ENCODE measurements at places on chromosomes 11 and 22.

- no peak for DNase-seq
These were observed 8.6 kb upstream of the EIF3M start for GRCh38 chr11:32575070-32575469.

DNA sequence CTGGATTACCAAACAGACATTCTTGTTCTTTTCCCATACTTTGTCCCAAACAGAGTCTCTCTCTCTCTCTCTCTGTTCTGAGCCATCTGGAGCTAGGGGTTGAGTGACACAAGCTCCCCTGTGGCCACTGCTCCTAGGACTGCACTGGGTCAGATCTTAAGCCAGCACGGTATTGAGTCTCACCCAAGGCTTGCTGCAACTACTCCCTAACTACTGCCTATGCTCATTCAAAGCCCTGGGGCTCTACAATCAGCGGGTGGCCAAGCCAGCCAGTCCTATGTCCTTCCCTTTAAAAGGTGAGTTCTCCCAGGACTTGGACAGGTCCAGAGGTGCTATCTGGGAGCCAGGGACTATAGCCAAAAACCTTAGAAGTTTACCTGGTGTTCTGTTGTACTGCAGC, 385.6 kb downstream of the CNTN5 start:
- DNase-seq = no peak

GRCh38 chr11:95780544-95780943, 9.0 kb downstream of the FAM76B start:
- no peak for DNase-seq

- no peak for DNase-seq
These were observed 328.1 kb downstream of the CASP12 start for GRCh38 chr11:104570078-104570701.

DNA sequence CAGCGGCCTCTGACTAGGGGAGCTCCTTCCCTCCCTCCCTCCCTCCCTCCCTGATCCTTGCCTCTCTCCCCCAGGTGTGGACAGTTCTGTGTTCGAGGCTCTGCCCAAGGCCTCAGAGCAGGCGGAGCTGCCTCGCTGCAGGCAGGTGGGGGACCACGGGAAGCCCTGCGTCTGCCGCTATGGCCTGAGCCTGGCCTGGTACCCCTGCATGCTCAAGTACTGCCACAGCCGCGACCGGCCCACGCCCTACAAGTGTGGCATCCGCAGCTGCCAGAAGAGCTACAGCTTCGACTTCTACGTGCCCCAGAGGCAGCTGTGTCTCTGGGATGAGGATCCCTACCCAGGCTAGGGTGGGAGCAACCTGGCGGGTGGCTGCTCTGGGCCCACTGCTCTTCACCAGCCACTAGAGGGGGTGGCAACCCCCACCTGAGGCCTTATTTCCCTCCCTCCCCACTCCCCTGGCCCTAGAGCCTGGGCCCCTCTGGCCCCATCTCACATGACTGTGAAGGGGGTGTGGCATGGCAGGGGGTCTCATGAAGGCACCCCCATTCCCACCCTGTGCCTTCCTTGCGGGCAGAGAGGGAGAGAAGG, 11.1 kb upstream of the POU2F3 start:
- DNase-seq = no peak

DNA sequence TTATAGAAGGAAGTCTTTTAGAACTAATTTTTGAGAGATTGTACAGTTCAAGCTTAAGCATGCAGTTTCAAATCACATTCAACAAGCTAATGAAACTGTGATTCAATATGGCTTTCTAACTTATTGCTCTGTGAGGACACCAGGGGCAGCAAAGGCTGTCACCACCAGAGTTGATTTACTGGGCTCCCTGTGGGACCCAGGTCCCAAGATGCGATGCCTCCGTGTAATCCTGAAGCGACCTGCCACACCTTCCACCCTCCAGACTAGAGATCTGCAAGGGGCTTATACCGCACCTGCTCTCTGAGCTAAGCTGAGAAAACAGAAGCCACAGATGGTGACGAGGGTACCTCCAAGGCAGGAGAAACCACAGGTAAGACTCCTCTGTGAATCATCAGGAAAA, 918 bp upstream of the OR51Q1 start:
- no peak for DNase-seq

DNA sequence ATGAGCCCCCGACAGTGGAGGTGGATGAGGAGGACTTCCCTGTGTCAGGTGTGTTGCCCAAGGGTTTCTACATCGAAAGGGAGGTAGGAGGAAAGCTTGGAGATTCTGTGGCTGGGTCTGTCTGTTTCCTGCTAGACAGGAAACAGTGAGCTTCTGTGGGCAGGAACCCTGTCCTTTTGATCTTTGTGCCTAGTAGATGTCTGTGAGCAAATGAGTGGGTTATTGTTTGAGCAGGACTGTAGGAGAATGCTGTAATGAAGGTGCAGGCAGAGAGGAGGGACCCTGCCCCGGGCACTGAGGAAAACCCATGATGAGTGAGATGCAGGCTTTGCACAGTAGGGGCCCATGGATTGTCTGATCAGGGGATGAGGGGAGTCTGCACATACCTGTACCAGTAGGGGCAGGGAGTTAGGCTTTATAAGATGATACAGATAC, 14.0 kb downstream of the USP35 start:
- DNase-seq = no peak

Measured in esophagus squamous epithelium (tissue), 5 donors.